IMR-90 (cell line): ENCODE measurements at places on chromosomes 13 and 19.

GRCh38 chr13:27920677-27921420 lies 1.0 kb downstream of the PDX1 start:
- DNase-seq = peak; percentile 6

DNA sequence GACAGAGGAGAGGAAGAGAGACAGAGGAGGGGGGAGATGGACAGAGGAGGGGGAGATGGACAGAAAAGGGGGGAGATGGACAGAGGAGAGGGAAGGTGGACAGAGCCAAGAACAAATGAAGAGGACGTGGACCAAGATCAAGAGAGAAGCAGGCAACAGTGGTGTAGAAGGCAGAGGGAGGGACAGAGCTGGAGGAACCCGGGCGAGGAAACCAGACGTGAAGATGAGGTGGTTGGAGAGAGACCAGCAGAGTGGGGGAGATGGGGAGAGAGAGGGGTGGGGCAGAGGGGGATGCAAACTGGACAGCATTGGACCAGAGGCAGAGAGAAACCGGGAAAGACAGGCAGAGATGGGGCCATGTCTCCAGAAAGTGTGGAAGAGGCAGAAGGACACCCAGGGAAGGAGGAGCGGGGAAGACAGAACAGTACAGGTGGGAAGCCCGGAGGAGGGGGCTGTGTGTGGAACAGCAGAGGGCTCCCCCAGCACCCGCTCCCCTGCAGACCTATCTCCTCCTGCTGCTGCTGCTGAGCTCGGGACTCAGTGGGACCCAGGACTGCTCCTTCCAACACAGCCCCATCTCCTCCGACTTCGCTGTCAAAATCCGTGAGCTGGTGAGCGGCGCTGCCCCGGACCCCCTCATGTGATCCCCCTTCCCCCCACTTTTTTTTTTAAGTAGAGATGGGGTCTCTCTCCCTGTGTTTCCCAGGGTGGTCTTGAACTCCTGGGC lies 1.3 kb downstream of the FLT3LG start:
- no peak for DNase-seq

- DNase-seq = no peak
These were observed 997 bp downstream of the ELANE start for GRCh38 chr19:853014-853585.

DNA sequence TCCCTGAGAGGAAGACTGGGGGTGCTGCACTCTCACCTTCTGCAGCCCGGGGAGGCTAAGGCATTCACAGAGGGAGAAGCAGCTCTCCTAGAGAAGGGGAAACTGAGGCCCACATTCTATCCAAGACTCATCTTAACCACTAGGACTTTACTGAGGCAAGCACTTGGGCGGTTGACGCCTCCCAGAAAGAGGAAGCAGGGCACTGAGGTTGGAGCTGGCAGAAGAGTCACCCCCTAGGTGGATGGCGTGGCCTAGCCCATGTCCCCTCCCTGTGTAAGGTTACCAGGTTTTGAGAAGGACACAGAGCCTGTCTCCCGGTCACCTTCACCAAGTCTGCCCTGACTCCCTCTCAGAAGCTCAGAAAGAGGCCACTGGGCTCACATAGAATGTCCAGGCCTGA lies 2.7 kb downstream of the S1PR2 start:
- DNase-seq = no peak

- no peak for DNase-seq
These were observed 164.0 kb downstream of the KLF5 start for GRCh38 chr13:73222627-73223305.

- no peak for DNase-seq
These were observed 30.0 kb upstream of the MBNL2 start for GRCh38 chr13:97192166-97192565.

DNA sequence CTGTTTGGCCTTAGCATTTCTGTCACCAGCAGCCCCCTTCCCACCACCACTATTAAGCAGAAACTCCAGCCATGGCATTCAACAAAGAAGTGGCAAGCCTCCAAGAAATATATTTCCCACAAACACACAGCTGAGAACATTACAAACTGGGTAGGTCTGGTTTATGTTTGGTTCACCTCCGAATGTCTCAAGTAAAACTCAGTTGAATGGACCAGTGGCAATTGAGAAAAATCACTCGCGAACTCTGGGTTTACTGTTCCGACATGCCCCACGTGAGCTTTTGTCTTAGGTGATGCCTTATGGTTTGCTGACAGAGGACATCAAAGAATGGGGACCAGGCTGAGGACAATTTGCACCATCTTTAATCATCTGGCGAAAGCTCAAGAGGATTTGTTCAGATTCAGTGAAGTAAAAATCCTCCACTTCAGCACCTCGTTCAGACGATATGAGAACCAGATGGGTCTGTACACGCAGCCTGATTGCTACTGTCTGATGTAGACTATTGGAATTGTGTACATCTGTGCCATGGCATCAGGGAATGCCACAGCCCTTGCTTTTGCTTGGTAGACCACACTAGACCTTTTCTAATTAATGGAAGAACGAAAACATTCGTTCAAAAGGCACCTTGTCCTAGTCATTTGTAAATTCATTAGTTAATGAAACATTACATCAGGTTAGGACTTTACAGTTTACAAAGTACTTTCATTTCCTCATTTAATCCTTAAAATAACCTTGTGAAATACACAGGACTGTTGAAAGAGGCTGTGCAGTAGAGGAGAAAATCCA lies 59.4 kb downstream of the SLC10A2 start:
- DNase-seq = no peak

DNA sequence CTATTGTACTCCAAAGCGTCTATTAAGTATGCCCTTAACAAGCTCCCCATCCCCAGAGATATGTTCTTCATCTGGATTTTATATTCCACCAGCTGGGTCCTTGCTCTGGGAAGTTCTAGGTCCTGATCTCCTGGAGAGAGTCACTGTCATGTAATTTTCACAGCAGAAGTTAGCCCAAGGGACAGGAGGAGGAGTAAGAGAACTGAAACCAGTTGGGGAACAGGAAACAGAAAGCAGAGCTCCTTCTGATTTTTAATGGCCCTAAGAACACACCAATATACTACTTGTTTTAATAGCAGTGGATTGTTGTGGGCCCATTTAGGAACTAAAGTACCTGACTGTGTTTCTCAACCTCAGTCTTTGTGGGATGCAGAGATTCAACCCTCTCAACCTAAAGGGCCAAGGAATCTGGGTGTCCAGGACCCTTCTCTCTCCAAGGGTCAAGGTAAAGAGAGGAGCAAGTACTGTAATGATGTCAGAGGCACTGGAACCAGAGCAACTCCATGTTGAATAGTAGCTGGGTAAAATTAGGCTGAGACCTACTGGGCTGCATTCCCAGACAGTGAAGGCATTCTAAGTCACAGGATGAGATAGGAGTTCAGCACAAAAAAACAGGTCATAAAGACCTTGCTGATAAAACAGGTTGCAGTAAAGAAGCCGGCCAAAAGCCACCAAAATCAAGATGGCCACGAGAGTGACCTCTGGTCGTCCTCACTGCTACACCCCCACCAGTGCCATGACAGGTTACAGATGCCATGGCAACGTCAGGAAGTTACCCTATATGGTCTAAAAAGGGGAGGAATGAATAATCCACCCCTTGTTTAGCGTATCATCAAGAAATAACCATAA lies 8.1 kb upstream of the FPR3 start:
- DNase-seq = no peak

GRCh38 chr19:45663800-45664199 lies 4.2 kb upstream of the GIPR start:
- DNase-seq = no peak

- DNase-seq = no peak
These were observed 51.3 kb upstream of the CYSLTR2 start for GRCh38 chr13:48602296-48603016.

DNA sequence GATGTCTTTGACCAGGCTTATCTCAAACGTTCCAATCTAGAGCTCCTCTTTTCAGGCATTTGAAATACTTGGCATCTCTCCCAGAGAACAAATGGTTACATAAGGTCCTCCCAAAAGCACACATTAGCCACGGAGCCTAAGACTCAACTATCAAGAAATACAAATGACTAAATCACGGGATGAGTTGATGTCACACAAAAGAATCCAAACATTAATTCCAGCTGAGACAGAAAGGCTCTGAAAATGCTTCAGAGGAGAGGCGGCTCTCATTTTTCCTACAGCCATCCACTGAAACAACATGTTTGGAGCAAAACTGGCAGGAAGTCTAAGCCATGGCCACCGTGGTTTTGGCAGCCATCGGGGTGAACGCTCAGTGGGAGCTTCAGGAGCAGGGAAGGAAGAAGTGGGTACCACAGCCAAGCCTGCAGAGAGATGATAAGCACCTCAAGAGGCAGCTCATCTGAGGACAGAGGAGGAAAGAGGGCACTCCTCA lies 122.5 kb downstream of the STK24 start:
- DNase-seq = peak; percentile 94

DNA sequence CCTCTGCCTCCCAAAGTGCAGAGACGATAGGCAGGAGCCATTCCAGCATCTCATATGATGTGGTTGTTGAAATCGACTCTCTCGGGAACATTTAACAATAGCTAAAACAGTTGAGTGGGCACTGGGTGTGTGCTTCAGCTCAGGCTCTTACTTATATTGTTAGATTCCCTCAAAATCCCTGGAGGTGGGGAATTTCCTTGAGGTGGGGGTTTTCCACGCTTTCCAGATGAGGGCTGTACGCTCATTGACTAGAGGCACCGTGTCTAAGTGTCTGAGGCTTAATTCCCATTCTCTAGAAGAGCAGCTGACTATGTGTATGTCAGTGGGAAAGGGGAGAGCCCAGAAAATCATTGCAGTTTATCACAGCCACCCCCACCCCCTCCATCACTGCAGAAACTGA lies 10.8 kb upstream of the GRAMD1A start:
- DNase-seq = no peak

- no peak for DNase-seq
These were observed 109.8 kb downstream of the KDM4B start for GRCh38 chr19:5078666-5079065.

DNA sequence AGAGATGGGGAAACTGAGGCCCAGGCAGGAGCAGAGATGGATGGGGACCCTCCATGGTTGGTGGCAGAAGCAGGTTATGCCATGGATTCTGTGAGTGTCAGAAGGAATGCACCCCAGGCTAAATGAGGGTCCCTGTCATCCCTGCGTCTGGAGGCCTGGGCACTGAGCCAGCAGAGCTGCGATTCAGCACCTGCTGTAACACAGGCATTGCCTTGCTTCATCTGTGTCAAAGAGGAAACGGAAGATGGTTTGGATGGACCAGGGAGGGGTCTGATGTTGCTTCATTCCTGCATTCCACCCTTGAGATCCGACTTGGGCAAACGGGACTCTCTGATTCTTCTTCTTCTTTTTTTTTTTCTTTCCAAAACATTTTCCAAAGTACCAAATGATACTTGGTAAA lies 1.2 kb downstream of the C5AR1 start:
- DNase-seq = peak; percentile 21

- DNase-seq = no peak
These were observed 28.9 kb upstream of the MED4 start for GRCh38 chr13:48123812-48124211.

DNA sequence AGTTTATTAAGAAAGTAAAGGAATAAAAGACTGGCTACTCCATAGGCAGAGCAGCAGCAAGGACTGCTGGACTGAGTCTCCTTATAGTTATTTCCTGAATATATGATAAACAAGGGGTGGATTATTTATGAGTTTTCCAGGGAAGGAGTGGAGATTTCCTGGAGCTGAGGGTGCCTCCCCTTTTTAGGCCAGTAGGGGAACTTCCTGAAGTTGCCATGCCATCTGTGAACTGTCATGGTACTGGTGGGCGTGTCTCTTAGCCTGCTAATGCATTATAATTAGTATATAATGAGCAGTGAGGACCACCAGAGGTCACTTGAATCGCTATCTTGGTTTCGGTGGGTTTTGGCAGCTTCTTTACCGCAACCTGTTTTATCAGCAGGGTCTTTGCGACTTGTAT lies 13.5 kb downstream of the ZSCAN5A start:
- no peak for DNase-seq

GRCh38 chr19:30284209-30284608 lies 88.0 kb upstream of the ZNF536 start:
- DNase-seq = no peak

GRCh38 chr13:90750021-90750420 lies 597.5 kb upstream of the MIR17HG start:
- no peak for DNase-seq

GRCh38 chr19:33503433-33504057 lies 18.0 kb downstream of the PEPD start:
- DNase-seq = no peak

DNA sequence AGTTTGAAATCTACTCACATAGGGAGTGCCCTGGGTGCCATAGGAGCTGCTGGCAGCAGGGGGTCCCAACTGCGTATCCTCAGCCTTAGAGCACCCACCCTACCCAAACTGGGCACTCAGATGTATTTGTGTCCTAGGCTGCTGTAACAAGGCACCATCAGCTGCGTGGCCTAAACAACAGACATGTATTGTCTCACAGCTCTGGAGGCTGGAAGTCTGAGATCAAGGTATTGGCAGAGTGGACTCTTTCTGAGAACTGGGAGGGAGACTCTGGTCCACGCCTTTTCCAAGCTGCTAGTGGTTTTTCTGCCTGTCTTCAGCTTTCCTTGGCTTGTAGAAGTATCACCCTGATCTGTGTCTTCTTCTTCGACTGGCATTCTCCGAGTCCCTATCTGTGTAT lies 83.6 kb downstream of the FGF14 start:
- DNase-seq = no peak

GRCh38 chr13:111904701-111905608 lies 162.0 kb upstream of the SOX1 start:
- no peak for DNase-seq

GRCh38 chr13:42497798-42498197 lies 76.2 kb upstream of the TNFSF11 start:
- peak; percentile 40 for DNase-seq

DNA sequence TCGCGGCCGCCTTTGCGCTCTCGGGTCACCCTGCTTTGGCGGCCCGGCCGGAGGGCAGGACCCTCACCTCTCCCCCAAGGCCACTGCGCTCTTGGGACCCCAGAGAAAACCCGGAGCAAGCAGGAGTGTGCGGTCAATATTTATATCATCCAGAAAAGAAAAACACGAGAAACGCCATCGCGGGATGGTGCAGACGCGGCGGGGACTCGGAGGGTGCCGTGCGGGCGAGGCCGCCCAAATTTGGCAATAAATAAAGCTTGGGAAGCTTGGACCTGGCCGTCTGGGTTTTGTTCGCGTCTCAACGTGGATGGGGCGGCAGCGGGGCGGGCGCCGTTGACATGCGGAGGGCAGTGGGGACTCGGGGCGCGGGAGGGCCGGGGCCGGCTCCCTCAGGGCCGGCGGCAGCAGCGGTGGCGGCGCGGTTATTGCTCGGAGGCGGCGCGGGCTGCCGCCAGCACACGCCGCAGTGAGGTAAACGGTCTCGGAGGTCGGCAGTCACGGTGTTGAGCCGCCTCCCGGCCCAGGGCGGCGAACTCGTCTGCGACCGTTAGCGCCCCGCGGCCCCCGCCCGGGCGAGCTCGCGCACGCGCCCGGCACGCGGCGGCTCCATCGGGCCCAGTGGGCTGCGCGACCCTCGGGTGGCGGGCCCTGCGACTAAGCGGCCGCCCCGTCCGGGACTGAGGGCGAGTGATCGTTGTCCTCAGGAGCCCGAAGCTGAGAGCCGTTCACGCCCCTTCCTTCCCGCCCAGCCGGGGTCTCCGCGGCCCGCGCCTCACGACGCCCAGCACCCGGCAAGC lies 9.4 kb downstream of the CBARP start:
- DNase-seq = no peak

- peak; percentile 48 for DNase-seq
These were observed 153.8 kb upstream of the UBL3 start for GRCh38 chr13:30004204-30004603.

GRCh38 chr19:8506402-8506957 lies 4.0 kb upstream of the PRAM1 start:
- DNase-seq = no peak
